Activated CD4-positive, alpha-beta memory T cell treated with anti-CD3 and anti-CD28 coated beads, Interleukin-2, amount 10 ng/mL, durations not matched to agents 7 days and 5 days (primary cell): ENCODE measurements at places on chromosomes 5 and 9.

GRCh38 chr5:113087976-113088514 lies 111.4 kb downstream of the DCP2 start:
- no peak for DNase-seq

- no peak for DNase-seq
Measured at GRCh38 chr5:2871282-2871681, 119.8 kb upstream of the IRX2 start.

DNA sequence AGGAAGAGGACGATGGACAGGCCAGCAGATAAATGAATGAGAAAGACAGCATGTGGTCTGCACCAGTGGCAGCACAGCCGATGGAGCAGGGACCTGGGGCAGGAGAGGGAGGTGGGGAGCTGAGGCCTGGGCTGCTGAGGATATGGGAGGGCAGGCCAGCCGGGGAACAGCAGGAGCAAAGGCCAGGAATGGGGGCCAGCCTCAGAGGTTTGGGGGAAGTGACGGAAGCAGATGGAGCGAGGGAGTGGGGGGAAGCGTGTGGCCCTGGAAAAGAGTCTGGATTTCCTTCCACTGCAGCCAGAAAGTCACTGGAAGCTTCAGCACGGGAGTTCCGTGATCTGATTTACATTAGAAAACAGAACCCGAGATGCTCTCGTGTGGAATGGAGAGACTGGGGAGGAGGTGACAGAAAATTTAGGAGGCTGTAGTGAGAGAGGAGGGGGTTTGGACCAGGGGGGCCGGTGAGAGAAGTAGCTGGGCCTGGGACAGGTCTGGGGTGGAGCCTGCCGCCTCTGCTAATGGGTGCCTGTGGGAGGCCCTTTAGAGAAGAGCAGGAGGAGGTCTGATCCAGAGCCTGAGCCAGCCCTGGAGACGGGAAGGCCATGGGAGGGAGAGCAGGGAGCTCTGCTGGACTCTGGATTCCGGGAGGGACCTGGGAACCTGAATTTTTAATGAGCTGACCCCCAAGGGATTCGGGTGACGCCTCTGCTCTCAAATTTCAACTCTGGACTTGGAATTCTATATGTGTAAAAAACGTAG lies 65.4 kb downstream of the TSPAN17 start:
- DNase-seq = no peak

DNA sequence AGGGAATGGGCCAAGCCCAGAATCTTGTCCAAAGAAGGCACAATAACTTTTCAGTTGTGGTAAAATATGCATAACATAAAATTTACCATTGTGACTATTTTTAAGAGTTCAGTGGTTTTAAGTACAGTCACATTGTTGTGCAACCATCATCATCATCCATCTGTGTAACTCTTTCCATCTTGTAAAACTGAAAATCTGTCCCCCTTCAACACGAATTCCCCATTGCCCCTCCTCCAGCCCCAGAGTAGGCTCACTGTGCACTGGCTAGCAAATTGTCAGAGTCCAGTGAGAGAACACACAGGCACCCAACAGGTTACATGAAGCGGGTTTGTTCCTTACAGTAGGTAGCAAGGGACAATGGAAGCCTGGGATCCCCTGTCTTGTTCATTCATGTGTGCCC lies 13.7 kb downstream of the BARX1 start:
- no peak for DNase-seq

DNA sequence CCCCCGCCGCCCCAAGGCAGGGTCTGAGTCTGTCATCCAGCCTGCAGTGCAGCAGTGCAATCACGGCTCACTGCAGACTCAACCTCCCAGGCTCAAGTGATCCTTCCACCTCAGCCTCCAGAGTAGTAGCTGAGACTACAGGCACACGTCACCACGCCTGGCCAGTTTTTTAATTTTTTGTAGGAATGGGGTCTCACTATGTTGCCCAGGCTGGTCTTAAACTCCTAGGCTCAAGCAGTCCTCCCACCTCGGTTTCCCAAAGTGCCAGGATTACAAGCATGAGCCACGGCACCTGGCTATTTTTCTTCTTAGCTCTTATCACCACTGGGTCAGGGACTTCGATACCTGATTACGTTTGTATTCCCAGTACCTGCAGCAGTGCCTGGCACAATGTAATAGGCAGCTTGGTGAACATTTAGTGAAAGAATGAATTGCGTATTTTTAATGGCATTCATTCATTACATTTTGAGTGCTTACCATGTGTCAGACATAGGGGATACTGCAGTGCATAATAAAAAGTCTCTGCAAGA lies 10.3 kb downstream of the LARP1 start:
- DNase-seq = no peak

DNA sequence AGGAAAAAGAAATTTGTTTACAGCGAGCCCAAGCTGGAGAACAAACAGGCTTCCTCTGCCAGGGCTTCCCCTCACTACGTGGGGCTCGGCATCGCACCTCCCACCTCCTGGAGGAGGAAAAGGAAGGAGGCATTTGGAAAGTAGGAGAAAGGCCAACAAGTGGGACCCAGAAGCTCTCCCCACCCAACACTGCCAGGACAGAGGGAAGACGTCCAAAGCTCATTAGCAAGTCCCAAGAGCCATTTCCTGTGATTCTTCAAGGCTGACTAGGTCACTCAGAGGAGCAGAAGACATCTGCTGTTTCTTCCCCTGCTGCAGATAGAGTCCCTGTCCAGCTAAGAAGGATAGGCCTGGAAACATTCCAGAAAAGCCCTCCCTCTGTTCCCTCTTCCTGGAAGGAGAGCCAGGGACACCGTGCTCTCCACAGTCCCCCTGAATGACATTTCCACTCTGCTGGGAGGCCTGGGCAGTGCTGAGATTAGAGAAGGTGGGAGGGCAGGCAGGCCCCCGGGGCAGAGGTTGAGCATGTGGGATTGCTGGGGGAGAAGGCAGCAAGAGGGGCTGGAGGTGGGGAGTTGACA lies 57.0 kb upstream of the NEURL1B start:
- DNase-seq = no peak

DNA sequence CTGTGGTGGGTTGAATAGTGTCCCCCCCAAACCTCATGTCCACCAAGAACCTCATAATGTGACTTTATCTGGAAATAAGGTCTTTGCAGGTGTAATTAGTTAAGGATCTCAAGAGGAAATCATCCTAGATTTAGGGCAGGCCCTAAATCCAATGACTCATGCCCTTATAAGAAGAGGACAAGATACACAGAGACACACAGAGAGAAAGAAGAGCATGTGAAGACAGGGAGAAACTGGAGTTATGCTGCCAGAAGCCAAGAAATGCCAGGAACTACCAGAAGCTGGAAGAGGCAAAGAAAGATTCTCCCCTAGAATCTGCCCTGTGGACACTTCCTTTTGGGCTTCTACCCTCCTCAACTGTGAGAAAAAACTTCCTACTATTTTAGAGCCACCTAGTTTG lies 8.8 kb downstream of the FAM13B start:
- DNase-seq = no peak

- no peak for DNase-seq
Measured at GRCh38 chr5:180785794-180786221, 16.8 kb downstream of the MGAT1 start.

DNA sequence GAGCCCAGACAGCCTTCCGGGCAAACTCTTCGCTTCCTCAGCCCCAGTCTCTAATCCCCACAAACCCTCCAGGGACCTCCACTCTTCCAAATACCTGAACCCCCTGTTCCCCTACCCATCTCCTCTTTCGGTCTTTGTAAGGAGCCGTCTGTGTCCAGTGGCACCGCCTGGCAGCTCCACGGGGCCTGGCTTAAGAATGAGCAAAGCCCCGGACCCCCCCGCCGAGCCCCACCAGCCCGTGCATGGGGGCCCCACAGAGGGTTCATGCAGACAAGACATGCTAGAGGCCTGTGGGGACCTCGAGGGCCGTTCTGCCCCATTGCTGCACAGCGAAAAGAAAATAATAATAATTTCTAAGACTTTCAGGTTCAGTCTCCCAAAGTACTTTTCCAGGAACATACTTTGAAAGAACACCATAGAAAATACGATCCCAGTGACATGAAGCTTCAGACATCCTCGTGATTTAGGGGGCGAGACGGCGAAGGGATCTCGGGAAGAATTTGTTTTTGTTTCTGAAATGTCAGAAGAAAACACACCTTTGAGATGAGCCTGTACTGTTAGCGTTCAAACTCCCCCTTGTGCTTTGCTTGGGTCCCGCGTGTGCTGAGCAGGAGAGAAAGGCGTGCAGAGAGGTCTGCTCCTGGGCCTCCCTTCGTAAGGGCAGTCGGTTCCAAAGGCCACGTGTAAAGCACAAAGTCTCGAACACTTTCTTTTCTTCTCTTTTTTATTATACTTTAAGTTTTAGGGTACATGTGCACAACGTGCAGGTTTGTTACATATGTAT lies 49.2 kb downstream of the IRX2 start:
- no peak for DNase-seq

DNA sequence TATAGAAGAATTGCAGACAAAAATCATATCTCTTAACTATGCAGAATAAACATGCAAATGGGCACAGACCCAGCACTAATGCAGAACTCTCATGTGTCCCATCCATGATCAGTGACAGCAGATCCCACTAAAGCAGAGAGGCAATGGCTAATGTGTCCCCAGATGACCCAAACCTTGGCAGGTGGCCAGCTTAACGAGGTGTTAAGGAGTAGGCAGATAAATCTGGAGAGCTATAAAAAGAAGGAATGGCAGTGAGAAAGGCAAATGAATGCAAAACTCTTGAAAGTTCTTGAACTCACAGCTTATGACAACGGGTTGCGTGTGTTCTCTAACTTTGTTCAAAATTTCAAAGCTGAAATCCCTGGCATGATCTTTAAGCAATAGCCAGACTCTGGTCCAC lies 265.4 kb downstream of the RASEF start:
- no peak for DNase-seq

GRCh38 chr5:124530916-124531315 lies 215.5 kb downstream of the ZNF608 start:
- no peak for DNase-seq

GRCh38 chr9:69198521-69199220 lies 24.6 kb downstream of the TJP2 start:
- DNase-seq = no peak

GRCh38 chr5:158511454-158511853 lies 588.3 kb downstream of the EBF1 start:
- DNase-seq = no peak

- no peak for DNase-seq
Measured at GRCh38 chr5:171263181-171263580, 45.9 kb upstream of the TLX3 start.

- DNase-seq = no peak
Measured at GRCh38 chr9:136992819-136993369, 672 bp downstream of the PAXX start.
